T follicular helper cell (primary cell): ENCODE measurements at places on chromosomes 7 and 10.

- DNase-seq, result no peak
These were observed 59.2 kb upstream of the ADCY1 start for GRCh38 chr7:45514944-45515343.

- DNase-seq, result no peak
These were observed 82.8 kb downstream of the AHCYL2 start for GRCh38 chr7:129307592-129307991.

- DNase-seq, result no peak
These were observed 67.7 kb downstream of the AKR1B1 start for GRCh38 chr7:134391223-134391622.

DNA sequence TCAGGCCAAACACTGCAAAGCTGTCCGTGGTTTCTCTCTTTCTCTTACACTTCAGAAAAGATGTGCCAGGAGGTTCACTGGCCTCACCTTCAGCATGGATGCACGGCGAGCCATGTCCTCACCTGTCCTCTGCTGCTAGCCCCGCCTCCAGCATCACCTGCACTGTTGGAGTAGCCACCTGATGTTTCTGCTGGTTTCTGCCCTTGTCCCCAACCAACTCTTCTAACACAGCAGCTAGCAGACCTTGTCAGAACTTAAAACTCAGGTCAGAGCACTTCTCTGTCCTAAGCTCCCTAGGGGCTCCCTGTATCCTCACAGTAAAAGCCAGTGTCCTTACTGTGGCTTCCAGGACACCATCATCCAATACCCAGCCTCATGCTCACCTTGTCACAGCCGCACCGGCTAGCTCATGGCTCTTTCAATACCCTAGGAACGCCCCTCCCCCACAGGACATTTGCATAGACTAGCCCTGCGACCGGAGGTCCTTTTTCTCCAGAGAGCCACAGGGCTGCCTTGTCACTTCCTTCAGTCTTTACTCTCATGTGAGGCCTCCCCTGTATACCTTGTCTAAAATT is 15.2 kb downstream of the PALD1 start:
- DNase-seq, result no peak

GRCh38 chr10:124149189-124150042 is 56.0 kb upstream of the CHST15 start:
- no peak for DNase-seq

GRCh38 chr10:71299071-71299785 is 19.8 kb upstream of the SLC29A3 start:
- DNase-seq, result no peak

GRCh38 chr10:104640339-104641186 is 527 bp upstream of the SORCS3 start:
- no peak for DNase-seq

- DNase-seq, result no peak
These were observed 19.7 kb downstream of the LIMK1 start for GRCh38 chr7:74103219-74103772.

- no peak for DNase-seq
These were observed 110.2 kb downstream of the TMEM26 start for GRCh38 chr10:61342858-61343572.

DNA sequence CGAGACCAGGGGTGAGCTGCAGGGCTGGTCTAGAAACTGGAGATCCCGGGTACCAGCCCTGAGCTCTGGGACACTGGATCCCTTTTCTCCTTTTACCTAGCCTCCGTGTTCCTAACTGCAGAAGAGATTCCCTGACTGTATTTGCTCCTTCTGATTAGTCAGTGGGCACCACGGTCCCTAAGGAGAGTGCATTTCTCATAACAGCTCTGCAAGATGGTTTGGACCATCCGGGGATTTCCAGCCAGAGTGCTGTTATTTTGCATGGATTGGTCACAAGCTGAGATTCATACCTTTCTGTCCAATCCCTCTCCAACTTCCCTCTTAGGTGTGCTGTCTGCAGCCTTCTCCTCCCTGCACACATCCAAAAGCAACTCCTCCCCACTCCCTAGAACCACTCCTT is 122.6 kb downstream of the MYL10 start:
- no peak for DNase-seq

- DNase-seq, result no peak
These were observed 509.4 kb downstream of the PTPRN2 start for GRCh38 chr7:158077934-158078910.
